ENCODE measurements at places on chromosomes 11 and 22.

GRCh38 chr11:87325490-87325872, 287.7 kb downstream of the TMEM135 start:
- no peak for DNase-seq

- no peak for DNase-seq
Observed at GRCh38 chr11:68150037-68150436, 28.8 kb upstream of the CHKA start.

- no peak for DNase-seq
Observed at GRCh38 chr11:118042141-118042540, 34.7 kb upstream of the TMPRSS4 start.

DNA sequence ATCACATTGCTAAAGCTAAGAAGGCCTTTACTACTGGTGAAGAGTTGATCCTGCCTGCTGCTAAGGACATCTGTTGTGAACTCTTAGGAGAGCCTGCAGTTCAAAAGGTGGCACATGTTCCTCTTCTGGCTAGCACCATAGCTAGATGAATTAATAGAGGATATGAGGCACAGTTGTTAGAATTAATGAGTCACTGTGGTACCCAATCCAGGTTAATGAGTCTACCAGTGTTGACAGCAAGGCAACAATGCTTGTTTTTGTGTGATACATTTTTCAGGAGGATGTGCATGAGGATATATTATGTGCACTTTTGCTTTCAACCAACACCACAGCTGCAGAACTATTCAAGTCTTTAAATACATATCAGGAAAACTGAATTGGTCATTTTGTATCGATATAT, 12.0 kb downstream of the C11orf58 start:
- DNase-seq: no peak

GRCh38 chr11:79150320-79150719, 290.5 kb downstream of the TENM4 start:
- DNase-seq: no peak

- no peak for DNase-seq
Observed at GRCh38 chr22:23184764-23185113, 4.4 kb downstream of the BCR start.

DNA sequence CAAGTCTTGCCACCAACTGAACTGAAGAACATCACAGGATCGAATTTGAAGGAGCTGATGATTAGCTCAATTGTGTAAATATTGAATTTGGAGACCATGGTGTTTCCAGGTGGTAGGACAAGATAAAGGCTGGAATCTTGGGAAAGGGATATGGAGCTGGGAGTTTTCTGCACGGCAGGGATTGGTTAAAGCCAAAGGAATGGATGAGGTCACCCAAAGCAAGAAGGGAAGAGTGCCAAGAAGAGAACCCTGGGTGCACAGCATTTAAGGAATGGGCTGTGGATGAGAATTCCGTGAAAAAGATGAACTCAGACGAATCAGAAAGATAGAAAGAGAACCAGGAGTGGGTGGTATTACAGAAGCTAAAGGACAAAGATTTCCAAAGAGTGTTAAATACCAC, 29.4 kb upstream of the RRAS2 start:
- no peak for DNase-seq

DNA sequence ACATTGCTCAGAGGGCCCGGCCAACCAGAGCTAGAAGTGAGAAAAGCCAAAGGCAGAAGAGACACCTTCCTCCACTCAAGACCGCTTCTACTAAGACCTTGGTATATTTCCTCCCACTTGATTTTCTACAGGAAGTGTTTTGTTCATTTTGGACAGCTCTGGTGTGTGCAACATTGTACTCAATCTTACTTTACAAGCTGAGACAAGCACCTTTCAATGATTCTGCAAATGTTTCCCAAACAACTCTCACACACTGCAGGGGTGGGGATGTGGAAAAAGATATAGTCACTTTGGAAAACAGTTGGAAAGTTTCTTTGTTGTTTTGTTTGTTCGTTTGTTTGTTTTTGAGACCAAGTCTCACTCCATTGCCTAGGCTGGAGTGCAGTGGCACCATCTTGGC, 15.7 kb downstream of the MYO18B start:
- DNase-seq: no peak

GRCh38 chr11:36412781-36413383, 97.2 kb downstream of the TRAF6 start:
- no peak for DNase-seq

DNA sequence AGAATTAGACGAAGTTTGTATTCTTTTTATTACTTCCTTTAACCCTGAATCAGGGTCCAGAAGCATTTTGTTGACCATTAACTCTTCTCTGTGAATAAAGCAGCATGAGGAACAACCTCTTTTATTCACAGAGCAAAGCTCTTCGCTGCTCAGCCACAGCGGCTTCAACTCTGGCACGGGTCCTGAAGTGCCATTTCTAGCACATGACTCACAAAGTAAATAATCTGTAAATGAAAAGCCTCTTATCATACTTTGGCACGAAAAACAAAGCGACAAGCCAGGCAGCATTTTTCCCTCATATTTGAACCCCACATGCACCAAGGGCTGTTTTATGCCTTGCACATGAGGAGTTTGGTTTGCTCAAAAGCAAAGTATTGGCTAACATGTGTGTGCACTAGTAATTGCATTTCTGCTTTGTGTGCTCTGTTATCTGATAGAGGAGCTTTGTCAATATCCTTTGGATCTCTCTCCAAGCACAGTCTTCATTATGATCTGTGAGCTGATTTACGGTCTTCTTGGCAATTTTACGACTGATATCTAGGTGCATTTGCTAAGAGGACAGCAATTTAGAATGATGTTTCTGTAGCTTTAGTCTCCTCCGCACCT, 33.0 kb upstream of the APOBEC3A start:
- no peak for DNase-seq

DNA sequence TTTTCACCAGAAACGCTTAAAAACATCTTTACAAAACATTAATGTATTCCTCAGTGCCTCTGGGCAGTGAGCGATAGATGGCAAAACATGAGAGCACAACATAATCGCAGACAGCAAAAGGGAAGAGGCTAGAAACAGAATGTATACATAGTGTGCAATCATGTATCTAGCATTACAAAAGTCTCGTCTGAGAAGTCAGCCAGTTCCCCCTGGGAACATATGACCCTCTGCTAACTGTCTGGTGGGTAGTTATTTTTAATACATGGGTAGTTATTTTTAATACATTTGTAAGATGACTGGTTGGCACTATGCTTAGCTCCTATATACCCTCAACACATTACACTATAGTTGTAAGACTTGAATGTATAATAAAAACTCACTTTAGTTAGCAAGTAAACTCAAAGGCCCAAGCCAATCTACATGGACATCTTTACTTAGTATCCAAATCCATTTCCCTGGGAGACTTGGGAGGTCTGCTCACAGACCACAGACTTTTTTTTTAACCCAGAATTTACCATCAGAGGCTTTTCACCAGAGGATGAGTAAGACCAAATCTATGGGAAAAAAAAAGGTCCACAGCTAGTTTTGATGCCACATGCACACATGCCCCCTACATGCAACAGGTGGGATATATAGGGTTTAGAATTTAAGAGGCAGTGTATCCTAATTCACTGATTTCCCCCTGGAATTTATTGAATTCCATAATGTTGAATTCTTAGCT, 71.7 kb downstream of the AMBRA1 start:
- DNase-seq: no peak

- no peak for DNase-seq
Observed at GRCh38 chr11:93166194-93166593, 31.6 kb downstream of the SLC36A4 start.

DNA sequence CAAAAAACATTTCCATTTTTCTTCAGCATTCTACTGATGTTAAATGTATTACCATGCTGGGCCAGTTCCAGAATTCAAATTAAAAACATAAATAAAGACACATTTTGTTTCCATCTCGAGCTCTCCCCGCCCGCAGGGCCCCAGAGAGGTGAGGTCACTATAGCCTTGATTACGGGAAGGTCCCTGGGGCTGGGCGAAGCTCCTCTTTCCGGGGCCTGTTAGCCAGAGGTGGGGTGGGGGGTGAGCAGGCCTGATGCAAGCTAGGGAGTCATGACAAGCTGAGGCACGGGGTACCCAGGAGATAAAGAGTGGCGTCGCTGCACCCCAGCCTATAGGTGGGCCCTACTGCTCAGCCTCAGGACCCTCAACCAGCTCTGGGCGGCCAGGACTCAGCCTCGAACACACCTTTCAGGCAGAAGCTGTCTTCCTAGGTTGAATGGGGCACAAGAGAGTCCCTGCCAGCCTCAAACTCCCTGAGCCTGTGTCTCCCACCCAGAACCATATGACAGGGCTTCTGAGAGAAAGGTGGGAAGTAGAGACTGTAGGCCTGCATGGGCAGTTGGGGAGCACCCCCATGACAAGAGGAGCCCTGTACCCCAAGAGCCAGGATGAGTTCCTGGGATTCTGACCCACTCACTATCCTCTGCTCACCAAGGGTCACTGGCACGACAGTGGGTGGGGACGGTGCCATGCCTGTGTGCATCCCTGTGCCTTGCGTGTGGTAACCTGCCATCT, 34.8 kb downstream of the KCNQ1OT1 start:
- DNase-seq: no peak
